Suprapubic skin (tissue), 4 donors: ENCODE measurements at places on chromosomes 5 and 9.

DNA sequence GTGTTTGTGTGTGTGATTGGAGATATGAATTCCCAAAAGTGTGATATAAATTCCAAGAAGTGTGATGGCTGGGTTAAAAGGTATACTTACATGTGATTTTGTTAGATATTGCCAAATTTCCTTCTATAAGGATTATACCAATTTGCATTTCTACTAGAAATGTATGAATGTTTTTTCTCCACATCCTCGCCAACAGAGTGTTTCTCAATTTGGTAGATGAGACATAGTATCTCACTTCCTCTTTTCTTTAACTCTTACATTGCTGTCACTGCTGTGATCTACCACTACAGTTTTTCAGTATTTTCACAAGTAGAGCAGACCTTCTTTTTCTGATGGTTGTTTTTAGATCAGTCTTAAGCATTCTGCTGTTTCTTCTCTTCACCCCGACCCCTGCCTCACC, 111.3 kb downstream of the FER start:
- H3K27ac ChIP-seq = no peak overlapping the region
- no peak for DNase-seq
- peaks cover 4% of the 10 kb centered on the region for H3K36me3 ChIP-seq
- H3K4me1 ChIP-seq = no peaks in the 10 kb centered on the region
- H3K4me3 ChIP-seq = no peak overlapping the region

- no peak overlapping the region for H3K4me3 ChIP-seq
- H3K4me1 ChIP-seq = peaks cover 5% of the 10 kb centered on the region
- H3K27me3 ChIP-seq = no peaks in the 10 kb centered on the region
- no peaks in the 10 kb centered on the region for H3K36me3 ChIP-seq
Measured at GRCh38 chr5:91091471-91092234, 291.5 kb downstream of the ARRDC3 start.

- DNase-seq = peak; percentile 77
- H3K4me3 ChIP-seq = no peak overlapping the region
- H3K27me3 ChIP-seq = no peaks in the 10 kb centered on the region
- H3K4me1 ChIP-seq = peaks cover 65% of the 10 kb centered on the region
- H3K36me3 ChIP-seq = no peaks in the 10 kb centered on the region
Measured at GRCh38 chr9:127132921-127133647, 10.6 kb upstream of the ANGPTL2 start.

GRCh38 chr5:56791396-56791795, 24.0 kb upstream of the MAP3K1 start:
- H3K27me3 ChIP-seq = no peaks in the 10 kb centered on the region
- DNase-seq = no peak
- no peak overlapping the region for H3K4me3 ChIP-seq
- no peaks in the 10 kb centered on the region for H3K36me3 ChIP-seq
- H3K27ac ChIP-seq = no peak overlapping the region

GRCh38 chr9:131337131-131337848, 47.8 kb downstream of the PLPP7 start:
- H3K36me3 ChIP-seq = no peaks in the 10 kb centered on the region
- H3K27ac ChIP-seq = no peak overlapping the region
- peak; percentile 52 for DNase-seq
- H3K4me1 ChIP-seq = no peaks in the 10 kb centered on the region
- H3K27me3 ChIP-seq = no peaks in the 10 kb centered on the region

DNA sequence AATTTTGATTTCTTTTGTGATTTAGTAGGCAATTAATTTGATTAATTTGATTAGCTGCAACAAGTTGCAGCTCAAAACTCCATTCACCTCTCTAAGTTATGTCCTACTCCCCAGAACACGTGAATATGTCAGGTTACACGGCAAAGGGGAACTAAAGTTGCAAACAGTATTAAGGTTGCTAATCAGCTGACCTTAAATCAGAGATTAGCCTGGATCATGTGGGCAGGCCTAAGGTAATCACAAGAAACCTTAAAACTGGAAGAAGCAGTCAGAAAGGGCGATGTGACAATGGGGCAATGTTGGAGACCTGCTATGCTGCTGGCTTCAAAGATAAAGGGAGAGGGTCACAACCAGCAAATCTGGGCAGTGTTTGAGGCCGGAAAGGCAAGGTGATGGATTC, 47.3 kb upstream of the ANXA1 start:
- H3K36me3 ChIP-seq = no peaks in the 10 kb centered on the region
- no peaks in the 10 kb centered on the region for H3K4me1 ChIP-seq
- H3K27ac ChIP-seq = no peak overlapping the region

DNA sequence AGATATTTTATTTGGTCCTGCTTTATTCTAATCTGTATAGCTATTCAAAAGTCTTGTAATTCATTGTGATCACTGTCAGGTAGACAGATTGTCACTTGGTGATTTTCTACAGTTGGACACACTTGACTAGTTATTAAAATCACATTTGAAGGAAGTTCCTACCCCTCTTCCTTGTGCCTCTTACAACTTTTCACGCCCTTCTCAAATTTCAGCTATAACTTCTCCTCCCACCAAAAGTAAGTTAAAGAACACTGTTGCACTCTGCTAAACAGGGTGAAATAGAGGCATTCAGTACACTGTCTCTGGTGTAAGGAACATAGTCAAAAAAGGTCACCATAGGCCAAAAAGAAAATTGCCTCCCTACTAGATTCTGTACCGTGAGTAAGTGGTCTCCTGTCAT, 142.1 kb upstream of the POU5F2 start:
- H3K4me1 ChIP-seq = no peaks in the 10 kb centered on the region
- no peak for DNase-seq
- H3K27ac ChIP-seq = no peak overlapping the region
- no peak overlapping the region for H3K4me3 ChIP-seq

DNA sequence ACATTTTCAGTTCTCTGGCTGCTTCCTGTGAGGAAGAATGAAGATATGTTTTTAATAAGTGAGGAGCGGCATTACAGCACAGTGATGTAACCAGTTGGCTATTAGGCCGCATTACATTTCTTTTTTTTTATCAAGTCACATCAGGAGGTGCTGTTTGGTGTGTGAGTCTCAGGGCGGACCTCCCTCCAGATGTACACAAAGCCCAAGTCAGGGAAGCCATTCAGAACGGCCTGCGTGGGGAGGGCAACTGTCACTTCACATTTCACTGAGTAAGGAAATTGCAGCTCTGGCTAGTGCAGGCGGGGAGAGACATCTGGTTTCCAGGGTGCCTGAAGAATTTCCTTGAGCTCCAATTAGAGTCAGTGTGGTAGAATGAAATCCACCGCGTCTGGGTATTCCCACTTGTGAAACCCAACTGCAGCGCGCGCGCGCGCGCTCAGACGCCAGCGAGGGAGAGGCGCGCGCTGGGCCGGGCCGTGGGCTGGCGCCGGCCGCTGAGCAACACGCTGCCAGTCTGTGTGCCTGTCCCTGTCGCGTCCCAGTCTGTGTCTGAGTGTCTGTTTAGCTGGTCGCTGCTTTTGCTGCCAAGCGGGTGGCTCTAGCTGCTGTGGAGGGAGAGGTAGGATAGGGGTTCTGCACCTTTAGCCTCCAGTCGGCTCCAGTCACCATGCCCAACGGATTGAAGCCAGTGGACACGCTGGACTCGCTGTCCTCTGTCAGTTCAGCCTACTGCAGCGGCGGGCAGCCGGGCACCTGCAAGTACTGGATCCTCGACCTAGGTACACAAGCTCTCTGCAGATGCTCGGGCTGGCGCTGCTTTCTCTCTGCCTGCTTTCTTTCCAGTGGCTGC, 140.8 kb upstream of the OTULINL start:
- no peak for DNase-seq
- peaks cover 6% of the 10 kb centered on the region for H3K36me3 ChIP-seq
- no peaks in the 10 kb centered on the region for H3K27me3 ChIP-seq
- peak overlapping the region; percentile 64 for H3K27ac ChIP-seq
- H3K4me3 ChIP-seq = peak overlapping the region; percentile 50

DNA sequence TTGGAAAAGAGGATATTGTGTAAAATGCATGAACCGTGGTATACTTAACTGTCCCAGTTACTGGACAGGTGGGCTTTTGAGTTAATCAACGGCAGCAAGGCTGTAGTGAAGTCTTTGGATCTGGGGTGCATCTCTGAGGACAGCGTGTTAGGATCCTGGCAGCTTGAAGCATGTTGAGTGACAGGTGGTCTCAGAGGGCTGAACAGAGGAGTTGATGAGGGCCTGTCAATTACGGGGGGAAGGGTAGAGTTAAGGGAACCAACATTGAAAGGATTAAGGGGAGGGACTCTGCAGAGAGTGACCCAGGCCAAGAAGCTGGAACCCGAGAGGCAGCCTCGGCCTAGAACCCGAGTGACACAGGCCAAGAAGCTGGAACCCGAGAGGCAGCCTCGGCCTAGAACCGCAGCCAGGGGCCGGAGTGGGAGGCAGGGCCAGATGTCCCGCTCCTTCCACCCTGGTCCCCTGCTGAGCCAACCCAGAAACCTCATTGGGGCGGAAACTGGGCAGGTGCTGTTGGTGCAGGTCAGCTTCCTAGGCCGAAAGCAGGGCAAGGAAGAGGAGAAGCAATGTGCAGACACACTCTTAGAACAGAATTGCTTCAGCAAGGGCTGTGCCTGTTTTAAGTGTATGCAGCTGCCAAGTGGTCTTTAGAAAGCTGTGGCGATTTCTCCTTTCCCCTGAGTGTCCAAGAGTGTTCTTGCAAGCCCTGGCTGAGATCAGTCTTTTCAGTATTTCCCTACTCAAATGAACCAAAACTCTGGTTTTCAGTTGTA, 62.0 kb downstream of the ANKRD33B start:
- H3K27me3 ChIP-seq = no peaks in the 10 kb centered on the region
- no peak overlapping the region for H3K4me3 ChIP-seq
- H3K36me3 ChIP-seq = no peaks in the 10 kb centered on the region
- no peak for DNase-seq
- H3K4me1 ChIP-seq = peaks cover 29% of the 10 kb centered on the region

GRCh38 chr5:61184708-61185107, 22.4 kb upstream of the SMIM15 start:
- no peaks in the 10 kb centered on the region for H3K27me3 ChIP-seq
- no peaks in the 10 kb centered on the region for H3K4me1 ChIP-seq
- no peak for DNase-seq
- no peaks in the 10 kb centered on the region for H3K36me3 ChIP-seq

DNA sequence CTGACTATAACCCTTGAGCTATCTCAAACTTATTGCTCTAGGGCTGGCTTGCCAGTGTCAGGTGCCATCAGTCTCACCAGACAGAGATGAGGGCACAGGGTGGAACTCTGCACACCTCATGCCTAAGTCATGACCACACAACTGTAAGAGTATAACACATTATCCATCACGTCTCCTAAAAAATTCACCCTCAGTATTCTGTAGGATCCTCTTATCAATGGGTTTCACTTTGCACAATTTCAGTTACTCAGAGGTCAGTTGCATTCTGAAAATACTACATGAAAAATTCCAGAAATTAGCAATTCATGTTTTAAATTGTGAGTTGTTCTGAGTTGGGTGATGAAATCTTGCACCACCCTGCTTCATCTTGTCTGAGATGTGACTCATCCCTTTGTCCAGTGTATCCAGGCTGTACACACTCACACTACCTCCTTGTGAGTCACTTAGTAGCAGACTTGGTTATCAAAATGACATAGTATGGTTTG, 690.9 kb upstream of the CDH18 start:
- H3K27me3 ChIP-seq = no peaks in the 10 kb centered on the region
- no peak for DNase-seq
- H3K36me3 ChIP-seq = no peaks in the 10 kb centered on the region
- H3K27ac ChIP-seq = no peak overlapping the region
- H3K4me1 ChIP-seq = no peaks in the 10 kb centered on the region

GRCh38 chr9:21694424-21694823, 108.0 kb upstream of the MTAP start:
- H3K36me3 ChIP-seq = no peaks in the 10 kb centered on the region
- no peak overlapping the region for H3K27ac ChIP-seq
- DNase-seq = no peak
- H3K4me3 ChIP-seq = no peak overlapping the region
- H3K4me1 ChIP-seq = no peaks in the 10 kb centered on the region

GRCh38 chr5:172872997-172873491, 39.0 kb downstream of the ERGIC1 start:
- H3K4me1 ChIP-seq = peaks cover 61% of the 10 kb centered on the region
- no peaks in the 10 kb centered on the region for H3K27me3 ChIP-seq
- H3K36me3 ChIP-seq = no peaks in the 10 kb centered on the region
- no peak for DNase-seq
- H3K27ac ChIP-seq = peak overlapping the region; percentile 90

GRCh38 chr9:123417289-123418051, 61.5 kb downstream of the CRB2 start:
- peaks cover 3% of the 10 kb centered on the region for H3K4me1 ChIP-seq
- H3K4me3 ChIP-seq = no peak overlapping the region
- DNase-seq = peak; percentile 24
- H3K27me3 ChIP-seq = no peaks in the 10 kb centered on the region
- no peak overlapping the region for H3K27ac ChIP-seq
